ENCODE measurements at places on chromosomes 11 and 22.
A peak's percentile ranks its signal among the peaks of the same experiment; 100 is the strongest.

DNA sequence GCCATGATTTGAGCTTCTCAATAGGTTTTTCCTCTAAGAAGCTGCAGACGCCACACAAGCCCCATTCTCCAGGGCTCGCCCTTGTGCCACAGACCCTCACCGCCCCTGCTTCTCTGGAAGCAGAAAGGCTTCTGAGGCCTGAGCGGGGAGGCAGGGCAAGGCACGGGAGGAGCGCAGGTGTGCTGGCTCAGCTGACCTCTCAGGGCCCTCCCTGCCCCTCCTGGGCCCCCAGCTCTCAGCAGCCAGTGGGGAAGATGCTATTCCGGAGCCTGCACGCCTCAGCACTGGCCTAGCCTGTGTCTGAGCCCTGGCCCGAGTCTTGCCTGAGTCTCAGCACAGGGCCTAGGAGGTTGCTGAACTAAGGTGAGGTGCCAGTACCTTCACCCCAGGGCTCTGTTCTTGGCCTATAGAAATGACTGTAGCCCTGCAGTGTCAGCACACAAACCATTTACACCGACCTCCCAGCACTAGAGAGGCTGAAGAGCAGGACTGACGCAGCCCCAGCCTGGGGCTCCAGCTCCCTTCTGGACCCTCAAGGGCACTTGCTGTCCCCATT is 47.1 kb upstream of the LMO1 start:
- no peak for DNase-seq

- no peak for DNase-seq
Measured at GRCh38 chr22:26169315-26170111, at the start of gene SEZ6L. Gene SEZ6L, plus strand, starts transcription at chr22:26169462. Its CDS starts 208 bp downstream, at chr22:26169670.

- DNase-seq, result no peak
Measured at GRCh38 chr11:75792127-75792731, 22.8 kb upstream of the UVRAG start.

GRCh38 chr22:44639891-44640617 is 62.0 kb upstream of the PRR5 start:
- DNase-seq, result no peak

- peak; percentile 64 for DNase-seq
Measured at GRCh38 chr11:7672960-7673723, at the start of gene CYB5R2. Gene CYB5R2, minus strand, starts transcription at chr11:7673500. Its CDS starts 675 bp downstream, at chr11:7672825.
